ENCODE measurements at places on chromosomes 11 and 22.

GRCh38 chr11:94809251-94809650, 41.1 kb downstream of the AMOTL1 start:
- no peak for DNase-seq

GRCh38 chr11:47399860-47400767, 8.3 kb upstream of the SLC39A13 start:
- no peak for DNase-seq

GRCh38 chr11:211741-212140, 4.2 kb downstream of the RIC8A start:
- DNase-seq, result no peak

- DNase-seq, result no peak
These were observed 28.2 kb upstream of the TPBGL start for GRCh38 chr11:75212411-75212810.

- no peak for DNase-seq
These were observed 76.2 kb upstream of the HORMAD2 start for GRCh38 chr22:30004101-30004500.

DNA sequence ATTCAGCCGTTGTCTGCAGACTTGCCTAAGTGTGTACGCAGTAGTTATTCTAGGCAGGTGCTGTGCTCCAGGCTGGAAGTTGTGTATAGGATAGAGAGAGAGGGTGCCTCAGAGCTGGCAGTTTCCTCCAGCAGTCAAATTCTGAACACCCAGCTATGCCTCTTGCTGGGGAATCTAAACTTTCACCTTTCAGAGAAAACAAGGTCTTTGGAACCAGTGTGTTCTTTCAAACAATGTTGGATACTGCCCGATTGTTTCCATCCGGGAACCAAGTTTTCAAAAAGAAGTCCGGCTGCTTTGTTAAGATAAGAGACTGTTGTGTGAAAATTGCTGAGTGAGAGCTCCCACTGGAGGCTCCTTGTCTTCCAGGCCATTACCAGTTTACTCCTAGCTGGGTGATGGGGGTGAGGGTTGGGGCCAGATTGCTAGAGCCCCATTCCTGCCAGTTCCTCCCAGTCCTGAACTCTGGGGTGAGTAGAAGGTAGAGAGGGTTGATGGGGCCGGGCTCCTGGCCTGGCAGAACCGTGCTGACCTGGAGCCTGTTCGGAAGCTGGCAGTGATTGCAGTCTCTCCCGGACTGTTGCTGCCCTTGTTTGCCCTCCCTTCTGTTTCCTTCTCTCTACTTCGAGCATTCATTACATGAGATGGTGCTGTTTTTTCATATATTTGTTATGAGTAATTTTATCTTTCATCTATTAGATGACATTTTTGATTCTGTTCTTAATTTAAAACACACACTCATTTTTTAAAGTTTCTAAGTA, 150.2 kb downstream of the TEAD1 start:
- DNase-seq, result no peak

DNA sequence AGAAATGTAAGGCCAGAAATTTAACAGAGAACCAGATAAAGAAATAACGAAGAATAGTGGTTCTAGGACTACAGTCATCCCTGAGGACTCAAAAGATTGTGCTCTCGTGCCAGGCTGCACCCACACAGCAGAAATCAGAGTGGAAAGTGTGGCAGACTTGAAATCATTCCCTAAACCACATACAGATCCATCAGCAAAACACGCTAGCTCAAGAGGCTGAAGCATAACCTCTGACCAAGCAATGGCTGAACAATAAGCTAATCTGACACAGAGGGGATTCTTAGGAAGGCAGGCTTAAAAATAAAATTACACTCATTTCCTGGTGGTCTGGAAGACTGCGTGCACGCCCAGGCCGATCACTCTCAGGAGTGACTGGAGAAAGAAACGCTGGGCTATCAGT, 19.0 kb downstream of the NCF4 start:
- DNase-seq, result no peak

DNA sequence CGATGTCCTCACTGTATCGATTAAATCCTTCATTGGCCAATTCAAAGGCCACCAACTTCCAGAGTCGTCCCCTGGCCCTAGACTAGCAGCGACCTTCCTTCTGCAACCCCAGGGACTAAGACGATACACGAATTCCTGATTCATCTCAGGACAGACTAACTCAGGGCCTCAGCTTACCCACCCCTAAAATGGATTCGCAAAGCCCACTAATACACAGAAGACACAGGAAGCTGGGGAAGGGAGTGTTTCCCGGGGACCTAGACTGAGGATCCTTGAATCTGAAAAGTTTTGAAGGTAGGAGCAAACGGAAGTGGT, 509 bp downstream of the LAMTOR1 start:
- DNase-seq, result no peak

- DNase-seq, result no peak
These were observed 921.4 kb upstream of the CNTN5 start for GRCh38 chr11:98099371-98099770.

GRCh38 chr11:79052544-79052943, 388.3 kb downstream of the TENM4 start:
- no peak for DNase-seq

- DNase-seq, result no peak
These were observed 534.3 kb downstream of the NTM start for GRCh38 chr11:131904756-131905155.

- no peak for DNase-seq
These were observed 21.9 kb upstream of the PPP2R1B start for GRCh38 chr11:111788051-111788450.

GRCh38 chr22:48098921-48099245, 1336.4 kb downstream of the TBC1D22A start:
- no peak for DNase-seq

- DNase-seq, result no peak
These were observed 49.4 kb upstream of the PICALM start for GRCh38 chr11:86118253-86118652.

DNA sequence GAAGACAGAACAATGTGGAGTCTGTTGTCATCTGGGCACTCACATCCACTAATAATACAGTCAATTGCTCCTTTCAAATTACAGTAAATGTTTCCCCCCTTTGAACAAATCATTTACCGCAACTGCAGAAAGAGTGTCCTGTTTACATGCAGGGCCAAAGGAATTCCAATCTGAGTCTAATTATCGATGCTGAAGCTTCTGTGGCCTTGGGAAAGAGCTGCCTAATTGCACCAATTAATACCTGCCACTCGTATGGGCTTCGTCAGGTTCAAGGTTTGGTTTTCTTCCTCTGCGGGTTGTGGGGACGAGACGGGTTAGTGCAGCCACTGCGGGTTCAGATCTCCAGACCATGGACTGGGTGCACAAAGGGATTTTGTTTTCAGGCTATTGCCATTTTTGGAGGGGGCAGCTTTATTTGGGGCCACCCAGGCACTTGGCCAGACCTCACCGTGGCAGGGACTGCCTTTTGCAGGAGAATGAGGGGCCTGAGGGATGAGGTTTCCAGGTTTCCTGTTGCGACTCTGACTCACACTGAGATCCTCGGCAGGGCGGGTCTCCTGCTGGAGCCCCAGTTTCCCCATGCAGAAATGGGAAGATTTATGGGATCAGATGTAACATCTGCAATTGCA, 147.6 kb downstream of the MIAT start:
- DNase-seq, result no peak

- DNase-seq, result no peak
These were observed 2.5 kb downstream of the MRPL49 start for GRCh38 chr11:65124480-65125196.

- DNase-seq, result no peak
These were observed 185.5 kb downstream of the LRRC4C start for GRCh38 chr11:41273908-41274307.

DNA sequence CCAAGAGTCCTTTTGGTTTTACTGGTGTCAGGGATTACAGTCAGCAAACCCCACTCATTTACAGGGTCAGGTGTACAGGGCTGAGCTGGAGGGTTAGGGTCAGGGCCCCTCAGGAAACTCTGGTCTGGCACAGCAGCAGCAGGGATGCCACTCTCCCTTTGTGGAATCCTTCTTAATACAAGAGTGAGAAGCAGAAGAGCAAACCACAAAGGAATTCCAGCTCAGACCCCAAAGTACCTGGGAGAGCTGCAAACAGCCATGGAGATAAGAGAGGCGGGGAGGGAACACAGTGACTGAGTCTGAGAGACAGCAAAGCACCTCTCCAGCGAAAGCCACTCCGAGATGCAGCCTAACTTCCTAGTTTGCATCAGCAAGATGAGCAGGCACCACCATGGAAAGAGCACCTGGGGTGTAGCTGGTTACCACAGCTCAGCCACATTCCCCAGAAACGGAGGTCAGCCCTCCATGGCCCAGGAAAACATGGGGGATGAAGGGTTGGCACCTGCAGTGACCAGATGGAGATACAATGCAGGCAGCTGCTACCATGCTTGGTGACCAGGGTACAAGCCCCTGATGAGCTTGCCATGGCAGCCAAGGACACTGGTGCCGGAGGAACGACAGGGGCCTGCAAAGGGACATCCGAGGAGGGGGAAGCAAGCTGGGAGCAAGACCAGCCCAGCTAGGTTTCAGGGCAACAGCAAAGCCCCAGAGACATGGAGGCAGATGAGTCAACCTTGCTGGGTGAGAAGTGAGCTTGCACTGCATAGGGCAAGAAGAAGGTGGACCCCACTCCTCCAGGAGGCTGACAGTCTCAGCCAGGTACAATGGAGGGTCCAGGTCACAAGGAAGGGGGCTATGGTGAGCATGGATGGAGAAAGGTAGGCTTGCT, 3.9 kb downstream of the BET1L start:
- no peak for DNase-seq

- DNase-seq, result no peak
These were observed 51.0 kb downstream of the MIAT start for GRCh38 chr22:26708256-26709009.

DNA sequence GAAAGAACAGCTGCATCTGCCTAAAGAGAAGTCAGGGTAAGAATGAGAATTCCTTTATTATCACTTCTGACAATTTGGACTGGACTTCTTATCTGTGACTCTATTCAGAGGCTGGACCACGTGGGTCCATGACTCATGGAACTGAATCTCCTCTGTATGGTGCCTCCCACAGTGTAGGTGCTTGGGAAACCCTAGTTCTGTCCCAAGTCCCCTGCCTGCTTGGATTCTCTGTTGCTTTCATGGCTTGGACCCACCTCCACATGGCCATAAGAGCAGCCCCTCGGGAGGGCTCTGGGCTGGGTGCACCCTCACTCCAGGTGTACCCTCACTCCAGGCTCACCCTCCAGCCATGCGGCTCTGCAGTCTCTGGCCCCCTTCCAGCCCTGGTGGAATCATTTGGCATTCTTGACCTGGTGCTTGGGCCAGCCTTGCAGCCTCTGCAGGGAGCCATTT, 153.4 kb downstream of the CACNA1I start:
- no peak for DNase-seq

DNA sequence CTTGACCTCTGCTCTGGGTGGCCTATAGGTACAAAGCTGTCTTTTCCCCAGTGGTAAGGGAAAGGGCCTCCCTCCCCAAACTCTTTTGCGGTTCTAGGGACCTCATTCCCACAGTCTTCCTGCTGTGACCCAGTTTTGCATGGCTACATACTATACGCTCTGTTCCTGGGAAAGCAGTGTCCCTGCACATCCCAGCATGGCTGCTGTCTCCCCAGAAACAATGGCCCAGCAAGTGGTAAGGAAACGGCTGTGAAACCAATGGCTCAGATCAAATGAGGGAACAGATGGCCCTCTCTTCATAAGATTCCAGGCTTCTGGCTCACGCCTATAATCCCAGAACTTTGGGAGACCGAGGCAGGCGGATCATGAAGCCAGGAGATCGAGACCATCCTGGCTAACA, 41.1 kb downstream of the RPL27A start:
- DNase-seq, result no peak

GRCh38 chr22:35660291-35661127, 12.3 kb downstream of the APOL6 start:
- DNase-seq, result peak; percentile 27

DNA sequence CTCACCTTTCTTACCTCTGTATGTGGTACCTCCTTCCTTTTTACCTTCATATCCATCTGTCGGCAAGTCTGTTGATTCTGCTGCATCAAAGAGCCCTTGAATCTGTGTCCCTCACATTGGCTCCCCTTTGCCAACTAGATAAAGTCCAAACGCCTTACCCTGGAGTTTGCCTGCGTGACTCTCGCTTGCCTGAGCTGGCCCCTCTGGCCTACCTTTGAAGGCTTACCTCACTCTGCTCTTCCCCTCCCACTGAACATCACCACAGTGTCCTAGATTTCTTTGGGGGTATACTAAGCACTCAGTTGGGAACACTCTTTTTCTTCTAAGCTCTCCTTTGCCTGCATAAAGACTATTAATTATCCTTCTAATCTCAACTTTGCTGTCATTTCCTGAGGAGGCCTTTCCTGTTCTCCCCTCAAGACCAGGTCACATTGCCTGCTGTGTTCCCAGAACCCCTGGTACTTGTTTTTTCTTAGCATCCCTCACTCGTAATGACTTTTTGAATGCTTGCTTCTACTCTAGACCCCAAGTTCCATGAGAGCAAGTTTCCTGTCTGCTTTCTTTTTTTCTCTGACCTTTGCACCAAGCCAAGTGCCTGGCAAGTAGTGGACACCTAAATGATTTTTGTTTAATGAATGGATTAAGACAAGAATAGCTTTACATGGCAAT, 67.8 kb upstream of the ADORA2A start:
- DNase-seq, result no peak

DNA sequence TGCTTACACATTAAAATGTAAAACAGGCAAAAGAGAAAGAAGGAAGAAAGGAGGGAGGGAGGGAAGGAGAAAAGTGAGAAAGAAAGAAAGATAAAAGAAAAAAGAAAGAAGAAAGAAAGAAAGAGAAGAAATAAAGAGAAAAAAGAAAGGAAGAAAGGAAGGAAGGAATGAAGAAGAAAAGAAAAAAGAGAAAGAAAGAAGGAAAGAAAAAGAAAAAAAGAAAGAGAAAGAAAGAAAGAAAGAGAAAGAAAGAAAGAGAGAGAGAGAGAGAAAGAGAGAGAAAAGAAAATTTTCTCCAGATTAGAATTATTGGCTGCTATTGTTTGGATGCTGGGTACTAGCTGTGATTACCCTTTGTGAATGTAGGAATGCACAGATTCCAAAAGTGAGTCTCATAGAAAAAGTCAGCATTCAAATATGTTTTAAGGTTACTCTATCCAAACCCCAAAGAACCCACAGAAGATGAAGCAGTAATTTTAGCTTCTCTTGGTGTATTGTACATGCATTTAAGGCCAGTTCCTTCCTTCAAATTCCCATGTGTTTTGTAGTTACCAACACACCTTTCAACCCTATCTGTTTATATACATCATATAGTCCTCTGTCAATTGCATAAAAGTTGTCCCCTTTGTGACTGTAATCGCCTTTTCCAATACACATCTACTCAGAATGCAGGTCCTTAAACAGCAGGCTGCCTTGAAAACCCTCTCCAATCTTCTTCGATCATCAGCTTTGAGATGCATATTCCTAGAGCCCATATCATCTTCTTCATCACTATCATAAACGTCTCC, 789 bp upstream of the FAM111A start:
- DNase-seq, result no peak

DNA sequence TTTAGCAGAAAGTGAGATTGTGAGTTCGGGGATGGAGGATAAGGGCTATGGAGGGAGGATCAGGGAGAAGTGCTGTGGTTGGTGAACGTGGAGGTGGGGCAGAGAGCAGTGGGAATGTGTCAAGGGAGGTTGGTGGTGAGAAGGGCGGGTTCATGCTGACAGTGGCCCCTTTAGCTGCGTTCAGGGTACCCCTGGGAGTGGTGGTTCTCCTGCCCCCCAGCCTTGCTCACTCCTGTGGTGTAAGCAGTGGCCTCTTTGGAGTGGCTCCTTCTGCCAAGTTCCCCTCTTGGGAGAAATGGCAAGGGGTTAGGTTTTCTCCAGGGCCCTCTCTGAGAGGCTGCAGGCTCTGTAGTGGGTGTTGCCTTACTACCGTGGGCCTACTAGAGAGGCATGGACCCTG, 16.1 kb upstream of the NECTIN1 start:
- no peak for DNase-seq

- DNase-seq, result no peak
These were observed 627.6 kb downstream of the NTM start for GRCh38 chr11:131998020-131998419.

GRCh38 chr11:125064070-125064469, 965 bp downstream of the SLC37A2 start:
- no peak for DNase-seq

All from stimulated activated CD8-positive, alpha-beta memory T cell treated with anti-CD3 and anti-CD28 coated beads, Interleukin-15, amount 100 ng/mL, for 1 hour (primary cell).